Heart left ventricle (tissue), 16 donors: ENCODE measurements at places on chromosomes 6 and 20. TPM values are rescaled to one million over a fixed set of nuclear protein-coding genes. Genes with fewer than 3 reads are reported as not detected.

The ZNF165 gene
- 0.82 TPM for total RNA-seq

The DEFB132 gene
- total RNA-seq, result not detected

The IRF4 gene
- 4.4 TPM for total RNA-seq

The NNAT gene
- total RNA-seq, result 0.50 TPM

The HLA-DQB1 gene
- 12.3 TPM for total RNA-seq

DNA sequence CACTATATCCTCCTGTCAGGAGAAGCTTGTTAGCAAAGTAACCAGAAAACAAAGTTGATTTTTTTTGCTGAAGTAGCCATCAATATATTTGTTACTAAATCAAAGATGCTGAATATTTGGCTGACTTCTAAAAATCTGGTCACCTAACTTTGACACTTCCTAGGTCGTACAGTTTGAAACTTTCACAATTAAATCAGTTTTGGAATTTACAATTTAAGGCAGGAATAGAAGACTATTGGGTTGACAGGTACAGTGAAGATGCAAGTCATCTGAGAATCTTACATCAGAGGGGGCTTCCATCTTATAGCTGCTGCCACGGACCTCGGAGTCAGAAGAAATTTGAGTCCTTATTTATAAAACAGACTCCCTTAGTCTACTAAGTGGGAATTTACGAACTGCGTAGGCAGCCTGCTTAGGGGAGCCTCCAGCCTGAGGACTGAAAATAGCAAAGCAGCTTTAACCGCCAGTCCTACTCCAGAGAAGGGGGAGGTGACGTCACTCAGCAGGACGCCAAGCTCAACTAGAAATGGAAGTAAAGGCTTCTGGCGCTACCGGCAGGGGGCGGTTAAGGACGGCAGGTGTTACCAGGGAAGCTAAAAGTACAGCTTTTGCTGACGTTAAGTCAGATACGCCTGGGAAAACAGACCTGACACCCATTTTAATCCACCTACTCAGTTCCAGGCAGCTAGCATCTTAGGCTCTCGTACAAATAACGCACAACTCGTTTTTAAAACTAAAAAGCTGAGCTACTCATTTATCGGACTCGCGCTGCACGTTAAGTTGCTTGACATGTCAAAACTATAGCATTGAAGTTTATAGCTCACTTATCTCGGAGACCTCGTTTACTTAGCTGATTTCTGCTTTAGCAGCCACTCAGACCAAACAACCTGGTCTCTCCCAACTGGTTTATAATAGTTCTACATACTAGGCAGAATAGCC, 61.1 kb upstream of the HFE start:
- DNase-seq, result peak; percentile 97

GRCh38 chr6:30787954-30788353, 43.6 kb upstream of the IER3 start:
- DNase-seq, result no peak

DNA sequence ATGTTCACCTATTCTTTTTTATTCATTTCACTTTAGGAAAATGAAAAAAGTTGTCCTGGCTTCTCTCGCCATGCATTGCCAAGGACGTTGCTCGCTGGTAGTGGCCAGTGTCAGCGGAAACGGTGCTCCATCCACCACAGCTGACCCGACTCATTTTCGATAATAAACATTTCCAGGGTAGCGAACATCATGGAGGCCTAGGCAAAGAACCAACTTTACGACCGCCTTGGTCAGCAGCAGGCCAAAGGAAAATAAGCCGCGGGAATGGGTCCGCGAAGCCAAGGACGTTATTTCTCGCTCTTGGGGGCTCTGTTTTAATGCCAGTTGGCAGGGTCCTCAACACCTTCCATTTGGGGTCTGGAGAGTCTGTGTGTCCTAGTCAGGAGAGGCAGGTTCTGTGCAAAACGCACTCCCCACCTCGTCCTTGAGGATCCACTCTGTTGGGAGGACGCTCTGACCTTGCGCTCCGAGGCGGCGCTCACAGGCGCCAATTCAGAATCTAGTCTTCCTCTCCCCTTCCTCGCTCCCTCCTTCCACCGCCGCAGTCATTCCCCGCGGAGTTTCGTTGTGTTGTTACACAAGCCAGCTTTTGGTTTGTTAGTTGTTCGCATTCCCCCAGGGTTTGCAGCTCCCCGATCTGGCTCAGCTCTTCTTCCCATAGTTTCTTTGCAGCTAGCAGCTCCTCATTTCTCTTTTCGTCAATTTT, 4.1 kb upstream of the PAX1 start:
- DNase-seq, result no peak

DNA sequence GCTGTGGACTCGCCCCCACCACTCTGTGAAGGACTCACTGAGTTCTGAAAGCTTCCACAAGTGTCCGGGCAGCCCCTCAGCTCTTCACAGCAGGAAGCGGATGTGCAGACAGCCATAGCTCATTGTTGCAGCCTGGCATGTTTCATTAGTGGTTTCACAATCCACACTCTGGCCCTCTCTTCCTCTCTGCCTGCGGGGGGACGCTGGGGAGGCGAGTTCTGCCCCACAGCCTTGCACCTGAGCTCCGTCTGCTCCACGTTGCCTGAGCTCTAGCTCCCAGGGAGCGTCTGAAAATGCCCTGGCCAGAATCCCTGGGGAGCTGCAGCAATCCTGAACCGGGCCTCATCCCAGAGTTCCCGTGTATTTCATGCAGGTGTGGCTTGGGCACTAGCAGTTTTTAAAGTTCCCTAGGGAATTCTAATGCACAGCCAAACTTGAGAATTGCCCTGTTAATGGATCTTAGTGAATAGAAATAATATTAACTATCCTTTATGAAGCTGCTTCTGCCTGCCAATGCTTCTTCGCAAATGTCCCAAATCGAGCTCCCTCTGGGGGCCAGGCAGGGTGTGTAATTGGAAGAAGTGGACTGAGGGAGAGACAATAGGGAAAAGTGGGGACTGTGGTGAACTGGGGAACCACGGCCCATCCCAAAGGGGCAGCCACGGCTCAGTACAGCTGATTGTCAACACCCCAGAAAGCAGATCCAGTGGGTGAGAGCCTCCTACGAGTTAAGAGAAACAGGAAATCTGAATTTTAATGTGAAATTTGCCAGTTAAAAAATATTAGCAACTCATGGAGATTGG, 51.5 kb downstream of the CTCFL start:
- no peak for DNase-seq

DNA sequence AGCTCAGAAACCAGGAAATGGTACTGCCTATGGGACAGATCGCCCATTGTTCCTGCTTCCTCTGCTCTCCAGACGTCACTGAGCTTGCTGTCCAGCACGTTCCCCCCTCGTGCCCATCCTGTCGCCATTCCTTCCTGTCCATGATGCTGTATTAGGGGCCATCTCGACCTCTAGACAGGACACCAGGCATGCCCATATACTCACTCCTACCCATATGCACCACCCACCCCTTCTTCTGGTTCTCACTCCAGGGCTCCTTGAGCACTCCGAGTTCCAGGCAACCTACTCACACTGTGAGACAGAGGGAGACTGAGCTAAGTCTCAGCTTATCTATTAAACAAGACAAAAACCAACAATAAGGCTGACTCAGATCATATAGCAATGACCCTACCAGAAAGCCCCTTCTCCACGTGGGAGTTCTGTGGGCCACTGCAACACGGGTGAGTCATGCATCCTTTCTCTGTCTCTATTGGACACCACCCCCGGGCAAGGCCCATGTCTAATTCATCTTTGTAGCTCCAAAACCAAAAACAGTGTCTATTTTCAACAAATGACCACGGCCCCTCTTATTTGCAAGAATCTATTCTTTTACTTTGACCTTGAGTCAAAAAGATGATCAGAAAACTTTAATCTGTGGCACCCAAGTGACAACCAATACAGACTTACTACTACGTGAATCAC, 65.7 kb downstream of the PSMG4 start:
- peak; percentile 47 for DNase-seq

DNA sequence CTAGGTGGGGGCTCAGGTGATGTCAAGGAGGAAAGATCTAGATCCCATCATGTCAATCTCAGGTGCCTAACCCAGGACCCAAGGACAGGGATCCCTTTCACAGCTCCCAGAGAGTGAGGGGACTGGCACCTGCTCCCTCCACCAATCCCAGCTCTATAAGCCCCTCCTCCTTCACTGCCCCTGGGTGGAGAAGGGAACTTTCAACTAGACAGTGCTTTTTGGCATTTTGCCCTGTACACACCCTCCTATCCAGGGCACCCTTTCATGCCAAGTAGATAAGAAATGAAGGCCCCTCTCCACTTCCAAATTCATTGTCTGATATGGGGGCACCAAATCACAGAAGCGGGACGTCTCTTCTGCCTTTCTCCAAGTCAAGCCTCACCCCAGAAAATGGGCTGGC, 61.6 kb downstream of the MDGA1 start:
- no peak for DNase-seq
